SW 1271 (cell line): ENCODE measurements at places on chromosomes 11 and 22.

DNA sequence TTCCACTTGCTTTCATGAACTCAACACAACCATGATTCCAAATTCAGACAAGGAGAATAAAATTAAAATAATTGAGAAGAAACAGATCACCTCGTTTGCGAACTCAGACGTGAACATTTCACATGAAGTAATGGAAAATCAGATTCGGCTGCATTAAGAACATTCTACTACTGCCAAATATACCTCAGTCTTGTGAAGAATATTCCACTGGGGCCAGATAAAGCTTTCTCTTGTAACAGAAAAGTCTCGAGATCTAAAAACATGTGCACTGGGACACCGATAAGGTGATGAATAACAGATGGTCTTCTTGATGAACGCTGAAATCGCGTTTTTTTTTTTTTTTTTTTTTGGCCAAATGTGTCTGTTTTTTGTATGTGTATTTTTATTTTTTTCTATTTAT lies 761.1 kb downstream of the BRD1 start:
- no peak for DNase-seq

DNA sequence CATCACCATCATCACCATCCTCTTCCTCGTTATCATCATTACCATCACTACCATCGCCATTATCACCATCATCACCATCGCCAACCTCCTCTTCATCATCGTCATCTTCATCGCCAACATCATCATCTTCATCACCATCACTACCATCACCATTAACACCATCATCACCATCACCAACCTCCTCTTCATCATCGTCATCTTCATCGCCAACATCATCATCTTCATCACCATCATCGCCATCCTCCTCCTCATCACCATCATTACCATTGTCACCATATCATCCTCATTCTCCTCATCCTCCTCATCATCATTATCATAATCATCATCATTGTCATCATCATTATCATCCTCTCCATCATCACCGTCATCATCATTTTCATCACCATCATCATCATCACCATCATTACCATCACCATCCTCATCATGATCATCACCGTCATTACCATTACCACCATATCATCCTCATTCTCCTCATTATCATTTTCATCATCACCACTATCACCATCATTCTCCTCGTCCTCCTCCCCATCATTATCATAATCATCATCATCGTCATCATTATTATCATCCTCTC lies 1498.7 kb downstream of the TBC1D22A start:
- DNase-seq, result no peak

DNA sequence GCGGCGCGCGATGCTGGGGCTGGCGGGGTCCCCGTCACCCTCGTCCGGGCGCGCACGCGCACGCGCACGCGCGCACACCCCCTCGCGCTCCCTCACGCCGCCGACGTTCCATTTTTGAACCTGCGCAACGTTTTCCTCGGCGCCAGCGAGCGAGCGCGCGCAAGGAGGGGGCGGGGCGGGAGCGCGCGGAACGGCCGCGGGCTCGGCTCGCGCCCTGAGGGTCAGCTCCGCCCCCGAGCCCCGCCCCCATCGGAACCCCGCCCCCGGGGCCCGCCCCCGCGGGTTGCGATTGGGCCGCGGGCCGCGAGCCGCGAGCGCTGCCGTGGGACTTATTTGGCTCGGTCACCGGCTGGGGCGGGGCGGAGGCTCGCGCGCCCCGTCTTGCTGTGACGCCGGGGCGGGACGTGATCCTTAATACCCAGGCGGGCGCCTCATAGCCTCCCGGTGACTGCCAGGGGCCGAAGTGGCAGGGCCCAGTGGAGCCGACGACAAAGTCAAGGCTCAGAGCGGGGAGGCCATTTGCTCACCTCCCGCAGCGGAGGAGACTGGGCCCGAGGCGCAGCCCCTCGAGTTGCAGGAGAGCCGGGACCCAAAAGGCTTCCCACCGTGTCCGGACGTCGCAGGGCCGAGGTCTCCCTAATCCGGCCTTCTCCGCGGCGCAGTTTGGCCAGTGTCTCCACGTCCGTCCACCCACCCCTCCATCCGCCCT lies at the start of gene CBX7:
Gene CBX7, minus strand, starts transcription at position 170 of the 709 bp plus-strand sequence. CDS start 236 bp downstream, outside the sequence.
- DNase-seq, result peak; percentile 47

- DNase-seq, result no peak
These were observed 87.8 kb upstream of the BMAL1 start for GRCh38 chr11:13189561-13190426.

GRCh38 chr22:42919199-42919598 lies 62.1 kb upstream of the ARFGAP3 start:
- no peak for DNase-seq

DNA sequence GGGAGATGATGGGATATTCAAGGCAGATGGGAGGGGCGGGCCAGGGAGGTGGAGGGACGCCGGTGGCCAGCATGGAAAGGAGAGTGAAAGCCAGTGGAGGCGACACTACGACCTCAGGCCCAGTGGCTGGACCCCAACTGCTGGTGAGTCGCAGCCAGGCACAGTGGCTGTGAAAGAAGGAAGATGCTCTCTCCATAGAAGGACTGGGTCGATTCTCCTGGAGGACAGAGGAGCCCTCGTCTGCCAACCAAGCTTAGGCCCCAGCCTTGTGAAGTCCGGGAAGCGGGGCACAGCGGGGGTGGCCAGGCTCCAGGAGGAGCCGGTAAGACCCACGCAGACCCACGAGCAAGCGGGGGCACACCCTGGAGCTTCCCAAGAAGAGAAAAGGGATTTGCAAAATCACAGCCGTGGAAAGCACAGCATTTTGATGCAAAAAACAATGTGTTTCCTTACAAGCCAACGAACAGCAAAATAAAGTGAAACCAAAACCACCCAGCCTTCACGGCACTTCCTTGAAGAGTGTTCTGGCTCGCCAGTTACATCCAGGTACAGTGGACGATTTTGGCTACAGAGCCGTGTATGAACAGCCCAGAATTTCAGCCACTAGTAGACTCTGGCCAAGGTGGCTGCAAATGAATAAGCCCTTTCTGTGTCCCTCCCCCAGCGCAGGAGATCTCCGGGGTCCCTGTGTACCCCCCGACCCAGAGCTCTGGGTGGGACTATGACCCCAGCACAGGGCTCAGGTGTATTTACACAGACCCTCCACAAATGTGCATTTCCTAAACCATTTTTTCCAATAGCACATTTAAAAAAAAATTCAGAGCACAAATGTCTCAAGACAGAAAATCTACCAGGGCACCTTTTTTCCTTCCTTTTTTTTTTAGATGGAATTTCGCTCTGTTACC lies 96.9 kb downstream of the TRMU start:
- no peak for DNase-seq

DNA sequence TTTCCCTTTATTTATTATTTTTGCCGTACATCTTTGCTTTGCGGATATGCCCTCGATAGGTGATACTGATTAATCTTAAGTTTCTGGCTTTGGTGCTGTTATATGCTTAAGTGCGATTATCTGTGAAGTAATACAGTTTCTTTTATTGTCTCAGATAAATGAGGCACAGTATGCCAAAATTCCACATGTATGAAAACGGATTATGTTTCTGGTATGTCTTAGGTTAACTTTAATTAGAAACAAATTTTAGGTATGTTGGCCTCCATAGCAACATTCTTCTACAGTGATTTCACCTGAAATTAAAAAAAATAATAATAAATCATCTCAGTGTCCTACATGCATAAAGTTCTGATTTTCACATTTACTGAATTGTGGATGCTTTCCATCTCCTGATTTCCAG lies 119.2 kb downstream of the ARHGAP42 start:
- no peak for DNase-seq

GRCh38 chr11:129951201-129951865 lies 51.3 kb downstream of the PRDM10 start:
- no peak for DNase-seq

DNA sequence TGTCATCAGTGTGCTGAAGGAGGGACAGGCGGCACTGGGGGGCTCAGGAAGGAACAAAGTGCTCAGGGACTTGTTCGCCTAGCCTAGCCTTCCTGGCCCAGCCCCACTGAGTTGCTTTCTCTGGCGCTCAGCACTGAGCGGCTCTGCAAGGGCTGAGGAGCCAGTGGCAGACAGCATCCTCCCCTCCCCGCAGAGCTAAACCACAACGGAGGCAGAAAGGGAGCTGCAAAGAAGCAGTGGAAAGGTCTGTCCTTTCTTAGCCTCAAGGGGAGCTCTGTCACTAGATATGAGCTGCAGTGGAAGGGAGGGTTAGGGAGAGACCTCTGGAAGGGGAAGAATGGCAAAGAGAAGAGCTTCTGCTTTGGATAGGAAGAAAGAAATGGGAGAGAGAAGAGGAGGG lies 89.7 kb upstream of the PHOX2A start:
- no peak for DNase-seq

- DNase-seq, result no peak
These were observed 161.8 kb downstream of the IGLL1 start for GRCh38 chr22:23418159-23418788.

DNA sequence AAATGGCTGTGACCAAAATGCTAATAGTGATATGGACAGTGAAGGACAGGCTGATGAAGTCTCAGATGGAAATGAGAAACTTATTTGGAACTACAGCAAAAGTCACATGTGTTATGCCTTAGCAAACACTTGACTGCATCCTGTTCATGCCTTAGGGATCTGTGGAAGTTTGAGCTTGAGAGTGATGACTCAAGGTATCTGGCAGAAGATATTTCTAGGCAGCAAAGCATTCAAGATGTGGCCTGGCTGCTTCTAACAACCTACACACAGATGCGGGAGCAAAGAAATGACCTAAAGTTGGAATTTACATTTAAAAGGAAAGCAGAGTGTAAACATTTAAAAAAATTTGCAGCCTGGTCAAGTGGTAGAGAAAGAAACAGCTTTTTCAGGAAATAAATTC lies 28.1 kb upstream of the CD81 start:
- no peak for DNase-seq
